PC-3 (cell line): ENCODE measurements at places on chromosomes 12 and 14. TPM values are rescaled to one million over a fixed set of nuclear protein-coding genes. Genes with fewer than 3 reads are reported as not detected.

- no peak for DNase-seq
Measured at GRCh38 chr12:76690921-76691700, 72.8 kb upstream of the ZDHHC17 start.

DNA sequence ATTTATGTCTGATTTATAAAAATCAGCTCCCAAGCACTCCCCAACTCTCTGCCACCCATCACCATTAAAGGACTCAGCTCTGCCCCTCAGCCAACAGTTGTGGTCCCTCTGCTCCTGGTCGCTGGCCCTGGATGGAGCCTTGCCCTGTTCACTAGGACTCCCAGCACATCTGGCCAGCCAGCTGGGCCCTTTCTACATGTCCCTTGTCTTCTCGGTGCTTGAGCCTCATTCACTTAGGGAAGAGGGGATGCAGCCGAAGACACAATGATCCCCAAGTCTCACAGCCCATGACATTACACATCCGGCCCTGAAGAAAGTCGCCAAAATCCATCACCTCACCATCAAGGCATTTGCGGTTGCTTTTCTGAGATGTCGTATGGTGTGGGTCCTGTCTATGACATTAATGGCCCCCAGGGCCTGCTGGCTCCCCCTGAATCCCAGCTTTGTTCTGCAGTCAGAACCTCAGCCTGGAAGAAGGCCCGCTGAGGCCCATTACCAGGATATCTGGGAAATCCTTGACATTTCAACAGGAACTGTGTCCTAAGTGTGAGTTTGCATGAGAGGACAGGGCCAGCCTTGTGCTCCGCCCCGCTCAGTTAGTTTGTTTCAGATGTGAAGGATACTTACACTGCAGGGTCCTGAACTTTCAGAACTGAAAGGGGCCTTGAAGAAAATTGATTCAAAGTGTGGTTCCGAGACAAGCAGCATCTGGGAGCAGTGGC is 19.1 kb downstream of the TSPAN11 start:
- no peak for DNase-seq

GLIPR1L1 gene
- total RNA-seq: not detected in 2 replicates

DNA sequence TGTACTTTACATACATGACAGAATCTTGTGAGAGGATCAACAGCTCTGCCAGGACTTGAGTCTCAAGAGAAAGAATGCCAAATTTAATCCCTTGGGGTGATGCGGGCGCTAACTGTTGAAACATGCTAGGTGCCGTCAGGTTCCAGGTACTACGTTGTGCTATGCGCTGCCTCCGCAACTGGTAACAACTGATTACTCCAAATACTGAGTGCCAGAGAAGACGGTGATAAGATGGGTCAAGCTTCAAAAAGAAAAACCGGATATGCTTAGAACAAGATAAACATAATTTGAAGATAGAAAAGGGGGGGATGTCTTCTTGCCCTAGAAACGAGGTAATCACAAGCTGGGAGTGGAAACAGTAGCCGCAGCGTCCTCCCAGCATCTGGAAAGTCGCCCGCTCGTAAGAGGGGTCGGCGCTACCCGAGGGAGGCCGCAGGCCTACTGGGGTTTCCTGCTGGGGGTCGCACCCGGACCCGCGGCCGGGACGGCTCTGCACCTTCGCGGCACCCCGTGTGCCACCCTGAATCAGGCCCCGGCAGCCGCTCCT is 678 bp downstream of the ZBTB25 start:
- DNase-seq: peak; percentile 31

DNA sequence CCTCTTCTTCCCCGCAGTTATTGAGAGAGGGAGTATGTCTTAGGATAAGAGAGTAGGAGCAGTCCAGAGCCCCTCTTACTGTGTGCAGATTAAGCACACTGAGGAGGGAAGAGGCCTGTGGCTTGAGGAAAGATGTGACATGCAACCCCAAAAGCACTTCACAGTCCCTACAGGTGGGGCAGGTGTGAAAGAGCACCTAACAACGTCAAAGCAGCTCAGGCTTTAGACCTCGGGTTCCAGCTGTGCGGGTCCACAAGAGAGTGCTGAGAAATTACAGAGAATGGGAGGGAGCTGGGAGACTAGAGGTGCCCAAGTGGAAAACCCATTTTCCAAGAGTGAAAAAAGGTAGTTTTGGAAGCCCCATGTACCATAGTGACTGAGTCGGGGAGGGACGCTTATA is 127.6 kb downstream of the SLC25A47 start:
- DNase-seq: no peak

DNA sequence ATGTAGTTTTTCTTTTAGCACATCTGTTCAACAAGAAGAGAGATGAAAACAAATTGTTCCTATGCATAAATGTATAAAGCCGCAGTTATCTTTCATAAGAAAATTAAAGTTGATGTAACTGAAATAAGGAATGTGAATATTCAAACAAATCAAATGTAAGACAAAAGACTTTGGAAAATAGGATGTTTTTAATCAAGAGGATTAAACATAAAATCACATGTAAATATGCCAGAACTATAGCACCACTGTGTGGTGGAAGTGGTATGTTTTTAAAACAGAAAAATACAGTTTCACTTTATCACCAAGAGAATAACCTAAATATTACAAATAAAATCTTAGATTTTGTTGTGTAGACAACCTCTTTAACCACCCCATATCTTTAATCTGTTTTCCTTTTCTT is 40.4 kb downstream of the CAPS2 start:
- DNase-seq: peak; percentile 59

GRCh38 chr14:101586531-101587430 is 25.5 kb downstream of the DIO3 start:
- no peak for DNase-seq
